ENCODE measurements at places on chromosomes 16 and 17.

- DNase-seq, result no peak
These were observed 13.9 kb upstream of the CAPNS2 start for GRCh38 chr16:55552621-55553020.

GRCh38 chr16:3118846-3119245, 6.5 kb downstream of the ZNF205 start:
- no peak for DNase-seq

GRCh38 chr16:89315791-89316581, 98.5 kb downstream of the ZNF778 start:
- peak; percentile 79 for DNase-seq

DNA sequence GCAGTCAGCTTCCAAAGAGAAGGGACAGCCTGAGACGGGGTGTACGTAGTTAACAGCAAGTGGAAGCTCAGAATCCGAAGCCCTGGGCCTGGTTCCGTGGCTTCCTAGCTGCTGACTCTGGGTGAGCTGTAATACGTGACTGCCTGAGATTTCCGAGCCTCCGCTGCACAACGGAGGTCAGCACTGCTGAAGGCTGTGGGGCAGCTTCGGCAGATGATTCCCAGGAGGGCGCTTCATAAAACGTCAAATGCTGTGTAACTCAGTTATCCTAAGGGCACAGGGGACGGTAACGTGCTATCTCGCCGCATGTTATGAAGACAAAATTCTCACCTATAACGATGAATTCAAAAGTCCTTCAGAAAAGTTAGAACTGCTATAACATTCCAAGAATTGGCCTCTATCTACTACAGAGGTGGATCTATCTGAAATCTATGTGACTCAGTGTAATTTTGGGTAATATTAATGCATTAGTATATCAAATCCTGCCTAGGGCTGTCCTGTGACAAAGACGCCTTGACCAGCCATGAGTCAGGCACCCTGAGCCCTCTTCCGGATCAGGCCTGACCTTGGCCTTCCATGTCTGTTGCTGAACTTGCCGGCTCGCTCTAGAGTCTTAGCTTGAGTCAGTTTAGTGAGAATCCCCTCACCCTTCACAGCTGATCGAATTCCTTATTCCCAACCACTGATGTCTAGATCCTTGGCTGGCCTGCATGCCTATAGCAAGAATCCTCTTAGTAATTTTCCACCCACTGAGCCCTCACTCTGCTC, 43.5 kb downstream of the MARF1 start:
- no peak for DNase-seq

DNA sequence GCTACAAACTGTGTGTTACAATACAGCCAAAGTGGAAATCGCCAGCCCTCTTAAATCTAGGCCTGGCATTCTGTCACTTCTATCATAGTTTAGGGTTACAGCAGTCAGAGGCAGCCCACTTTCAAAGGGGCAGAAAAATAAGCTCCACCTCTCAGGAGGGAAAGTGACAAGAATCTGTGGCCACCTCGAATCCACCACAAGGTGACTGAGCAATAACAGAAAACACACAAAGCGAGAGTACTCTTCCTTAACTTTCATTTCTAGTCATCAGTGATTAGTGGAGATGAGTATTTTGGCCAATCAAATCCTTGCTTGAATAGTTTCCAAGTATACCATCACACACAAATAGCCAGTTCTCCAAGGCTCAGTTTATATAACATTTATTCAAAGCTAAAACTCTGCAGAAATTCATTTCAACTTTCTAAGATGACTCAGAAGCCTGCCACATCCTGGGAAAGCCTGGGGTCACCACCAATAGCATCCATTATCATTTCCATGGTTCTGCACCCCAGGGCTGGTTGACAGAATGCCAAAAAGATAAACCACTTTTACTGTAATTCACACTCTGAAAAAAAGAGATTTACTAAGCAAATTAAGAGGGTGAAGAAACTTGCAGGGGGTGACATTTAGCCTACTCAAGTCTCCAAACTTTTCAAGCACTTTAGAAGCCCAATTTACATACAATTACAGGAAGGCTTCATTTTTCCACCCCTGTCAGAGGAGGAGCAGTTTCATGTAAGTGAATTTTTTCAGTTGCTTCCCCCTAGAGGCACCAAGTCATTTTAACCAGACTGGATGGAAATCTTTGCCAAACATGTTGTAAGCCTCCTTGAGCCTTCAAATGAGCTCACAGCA, 66.8 kb downstream of the SALL1 start:
- no peak for DNase-seq

- DNase-seq, result no peak
These were observed 6.2 kb upstream of the INPP5K start for GRCh38 chr17:1522626-1523025.

- no peak for DNase-seq
These were observed 54.4 kb downstream of the SF3B3 start for GRCh38 chr16:70578035-70578434.

DNA sequence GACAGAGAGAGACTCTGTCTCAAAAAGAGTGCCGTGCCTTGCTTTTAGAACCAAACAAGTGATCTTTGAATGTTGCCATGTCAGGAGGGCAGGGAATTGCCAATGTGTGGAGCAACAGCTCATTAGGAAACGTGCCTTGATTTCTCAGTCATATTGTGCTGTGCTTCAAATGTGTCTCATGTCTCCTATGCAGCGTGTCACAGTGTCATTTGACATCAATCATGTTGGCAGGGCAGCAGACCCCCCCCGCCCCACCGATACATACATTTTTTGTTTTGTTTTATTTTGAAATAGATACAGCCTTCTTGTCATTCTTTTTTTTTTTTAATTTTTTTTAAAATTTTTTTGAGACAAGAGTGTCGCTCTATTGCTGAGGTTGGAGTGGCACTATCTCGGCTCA, 22.1 kb downstream of the MRC2 start:
- DNase-seq, result no peak

DNA sequence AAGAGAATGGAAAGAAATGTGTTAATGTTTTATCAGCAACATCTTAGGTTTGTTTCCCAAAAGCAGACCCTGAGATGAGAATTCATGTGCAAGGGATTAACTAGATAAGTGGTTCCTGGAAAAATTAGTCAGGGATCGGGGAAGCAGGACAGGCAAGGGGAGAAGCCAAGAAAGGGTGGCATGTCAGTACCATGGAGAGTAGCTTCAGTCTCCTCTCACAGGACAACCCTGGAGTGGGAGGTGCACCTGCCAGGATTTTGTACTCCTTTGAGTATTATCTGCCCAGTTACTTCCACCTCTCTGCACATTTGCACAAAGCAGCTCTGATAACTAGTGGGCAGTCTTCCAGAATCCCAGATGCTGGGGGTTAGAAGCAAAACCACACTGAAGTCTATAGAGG, 117.0 kb downstream of the RGS9 start:
- DNase-seq, result no peak

GRCh38 chr17:30519166-30519565, 42.0 kb downstream of the GOSR1 start:
- DNase-seq, result no peak

DNA sequence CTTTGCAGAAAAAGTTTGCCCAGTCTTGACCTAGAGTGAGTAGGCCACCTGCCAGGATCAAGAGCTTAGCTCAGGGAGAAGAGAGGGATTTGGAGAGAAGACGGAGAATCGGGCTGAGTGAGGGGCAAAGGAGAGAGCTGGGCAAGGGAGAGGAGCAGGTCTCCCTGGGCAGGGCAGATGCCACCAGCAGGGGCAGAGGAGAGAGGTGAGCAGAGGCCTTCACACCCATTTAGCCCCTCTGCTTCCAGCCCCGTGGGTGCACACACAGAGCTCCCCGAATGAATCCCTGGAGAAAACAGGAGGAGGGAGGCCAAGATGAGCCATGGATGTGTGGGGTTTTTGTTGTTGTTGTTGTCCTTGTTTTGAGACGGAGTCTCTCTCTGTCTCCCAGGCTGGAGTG, 29.2 kb downstream of the TBX4 start:
- no peak for DNase-seq

GRCh38 chr17:8046929-8047768, 8.3 kb downstream of the ALOX15B start:
- no peak for DNase-seq

GRCh38 chr17:9324864-9325263, 250.8 kb downstream of the STX8 start:
- no peak for DNase-seq

- DNase-seq, result no peak
These were observed 146.4 kb upstream of the COX10 start for GRCh38 chr17:13922885-13923284.

DNA sequence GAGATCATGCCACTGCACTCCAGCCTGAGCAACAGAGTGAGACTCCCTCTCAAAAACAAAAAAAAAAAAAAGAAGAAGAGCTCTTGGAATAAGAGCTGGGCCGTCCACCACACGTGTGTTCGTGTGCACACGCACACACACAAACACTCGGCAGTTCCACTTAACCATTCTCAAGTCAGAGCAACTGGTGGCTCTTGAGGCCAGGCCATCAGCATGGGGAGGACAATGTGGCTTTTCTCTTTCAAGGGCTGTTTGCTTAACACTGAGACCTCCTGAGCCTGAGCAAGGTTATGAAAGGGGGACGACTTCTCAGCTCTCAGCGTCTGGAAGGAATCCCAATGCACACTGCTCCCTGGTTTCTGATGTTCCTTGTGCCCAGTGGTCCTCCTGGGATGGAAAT, 444.9 kb downstream of the SOX9 start:
- DNase-seq, result no peak

- no peak for DNase-seq
These were observed 60.3 kb downstream of the SPAG9 start for GRCh38 chr17:51060396-51060795.

- peak; percentile 79 for DNase-seq
These were observed 44.0 kb downstream of the SREBF1 start for GRCh38 chr17:17792551-17793377.

DNA sequence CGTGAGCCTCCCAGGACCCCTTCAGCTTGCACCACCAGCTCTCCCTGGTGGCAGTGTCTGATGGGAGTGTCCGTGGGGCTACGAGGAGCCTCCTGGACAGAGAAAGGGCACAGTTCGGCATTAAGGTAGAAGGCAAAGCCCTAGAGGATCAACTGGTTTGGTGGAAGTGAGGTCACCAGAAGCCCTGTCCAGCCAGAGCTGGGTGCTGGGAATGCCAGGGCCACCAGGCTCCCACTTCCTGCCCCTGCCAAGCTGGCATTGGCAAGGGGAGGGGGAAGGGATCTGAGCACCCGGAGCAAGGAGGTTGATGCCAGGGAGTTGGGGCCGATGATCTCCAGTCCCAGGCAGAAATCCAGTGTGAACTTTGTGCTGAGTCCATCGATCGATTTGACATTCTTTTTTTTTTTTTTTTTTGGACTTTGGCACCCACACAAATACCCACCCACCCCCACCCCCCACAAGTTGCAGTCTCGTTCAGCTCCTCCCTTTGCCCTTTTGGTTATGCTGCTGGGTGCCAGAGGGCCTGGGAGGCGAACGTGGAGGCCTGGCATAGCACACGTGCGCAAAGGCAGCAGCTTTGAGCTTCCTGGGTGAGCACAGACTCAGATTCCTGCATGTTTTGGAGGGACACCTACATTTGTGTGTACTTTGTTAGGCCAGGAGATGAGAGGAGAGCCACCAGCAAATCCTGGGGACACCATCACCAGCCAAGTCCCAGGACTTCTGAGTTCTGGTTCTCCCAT, 2.1 kb downstream of the NHERF1 start:
- DNase-seq, result peak; percentile 48

DNA sequence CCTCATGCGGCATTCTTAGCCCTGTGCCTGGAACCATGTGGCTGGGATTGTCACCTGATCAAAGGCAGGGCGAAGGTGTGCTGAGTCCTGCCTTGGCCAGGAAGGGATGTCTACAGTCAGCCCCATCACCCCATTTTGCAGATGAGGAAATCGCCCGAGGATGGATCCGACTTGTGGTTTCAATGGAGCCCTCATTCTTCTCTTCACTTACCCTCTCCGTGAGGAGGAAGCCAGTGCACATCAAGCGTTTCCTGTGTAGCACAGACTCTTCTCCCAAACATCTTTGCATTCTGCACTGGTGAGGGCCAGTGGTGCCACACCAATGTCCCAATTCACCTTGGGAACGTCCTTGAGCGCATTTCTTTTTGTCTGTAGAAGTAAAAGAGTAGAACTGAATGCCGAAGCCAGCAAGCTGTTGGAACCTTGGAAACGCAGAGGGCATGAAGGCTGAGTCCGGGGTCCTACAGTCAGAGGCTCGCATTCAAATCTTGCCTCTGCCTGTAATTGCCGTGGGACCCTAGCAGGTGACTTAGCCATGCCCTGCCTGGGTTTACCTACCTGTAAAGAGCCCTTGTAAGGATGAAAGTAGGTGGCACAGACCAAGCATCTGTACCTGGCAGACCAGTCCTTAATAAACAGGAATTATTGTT, 85.4 kb downstream of the IRF8 start:
- DNase-seq, result no peak

- no peak for DNase-seq
These were observed 134.1 kb upstream of the GNAO1 start for GRCh38 chr16:56057151-56057550.

DNA sequence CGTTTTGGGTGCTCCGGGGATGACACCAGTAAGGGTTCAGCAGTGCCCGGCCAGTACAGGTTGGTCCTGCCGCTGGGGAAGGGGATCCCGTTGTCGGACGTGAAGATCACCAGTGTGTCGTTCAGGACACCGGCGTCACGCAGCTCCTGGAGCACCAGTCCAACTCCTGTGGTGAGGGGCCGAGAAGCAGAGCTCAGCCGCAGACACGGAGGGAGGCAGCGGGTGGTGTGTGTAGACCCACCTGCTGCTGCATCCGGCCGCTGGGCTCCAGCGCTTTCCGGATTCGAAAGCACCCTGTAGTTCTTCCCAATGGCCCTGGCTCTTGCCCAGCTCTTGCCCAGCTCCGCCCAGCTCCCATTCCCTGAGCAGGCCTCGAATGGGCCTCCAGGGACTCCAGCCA, 8.0 kb downstream of the SGSH start:
- no peak for DNase-seq

- DNase-seq, result no peak
These were observed 54.5 kb upstream of the MRC2 start for GRCh38 chr17:62572888-62573401.

- DNase-seq, result peak; percentile 86
These were observed 95.0 kb downstream of the PLCG2 start for GRCh38 chr16:81873843-81874752.

DNA sequence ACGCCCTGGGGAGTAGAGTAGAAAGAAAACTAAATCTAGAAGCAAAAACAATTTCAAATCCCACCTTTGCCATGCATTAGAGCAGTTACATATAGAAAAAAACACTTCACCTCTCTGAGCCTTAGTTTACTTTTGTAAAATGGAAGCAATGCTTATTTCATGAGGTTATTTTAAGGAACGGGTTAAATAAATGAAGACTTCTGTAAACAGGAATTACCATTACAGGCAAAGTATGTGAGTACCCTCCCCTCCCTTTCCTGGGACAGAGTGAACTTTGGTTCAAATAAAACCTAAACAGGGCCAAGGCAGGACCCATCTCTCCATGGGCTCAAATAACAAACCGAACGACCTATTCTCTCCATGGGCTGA, 4.5 kb upstream of the KRT15 start:
- no peak for DNase-seq

All from hematopoietic multipotent progenitor cell treated with erythropoietin and hydrocortisone succinate and interleukin-3 and kit ligand, for 6 days (in vitro differentiated cells).